Anterior cingulate cortex (tissue), 58 donors: ENCODE measurements at places on chromosomes 5 and 9.
A peak's percentile ranks its signal among the peaks of the same experiment; 100 is the strongest.

GRCh38 chr9:109316207-109316640, 4.6 kb downstream of the EPB41L4B start:
- DNase-seq = peak; percentile 14

- no peak for DNase-seq
Measured at GRCh38 chr9:134606951-134607731, 34.5 kb upstream of the COL5A1 start.

- no peak for DNase-seq
Measured at GRCh38 chr5:170597872-170598271, 94.1 kb downstream of the KCNIP1 start.

GRCh38 chr5:145554399-145554798, 280.7 kb downstream of the PRELID2 start:
- no peak for DNase-seq

GRCh38 chr9:128696923-128697707, 5.2 kb upstream of the PKN3 start:
- DNase-seq = no peak

DNA sequence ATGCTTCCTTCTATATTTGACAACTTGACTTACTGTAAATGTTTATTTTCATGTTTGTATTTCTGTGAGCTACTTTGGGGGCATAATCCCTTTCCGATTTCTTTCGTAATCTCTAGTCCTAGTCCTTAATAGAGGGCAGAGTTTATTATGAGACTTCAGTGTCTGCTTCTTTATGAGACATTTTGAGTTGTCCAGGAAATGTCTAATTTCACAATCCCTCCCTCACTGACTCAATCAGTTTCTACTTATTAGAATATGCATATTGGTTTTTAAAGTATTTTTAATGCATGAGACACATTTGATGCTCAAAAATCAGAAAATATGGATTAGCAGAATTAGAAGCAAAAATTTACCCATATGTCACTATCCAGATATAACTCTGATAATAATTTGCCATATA, 160.9 kb downstream of the FOCAD start:
- DNase-seq = no peak

- DNase-seq = no peak
Measured at GRCh38 chr5:84378961-84379360, 5.7 kb downstream of the EDIL3 start.

DNA sequence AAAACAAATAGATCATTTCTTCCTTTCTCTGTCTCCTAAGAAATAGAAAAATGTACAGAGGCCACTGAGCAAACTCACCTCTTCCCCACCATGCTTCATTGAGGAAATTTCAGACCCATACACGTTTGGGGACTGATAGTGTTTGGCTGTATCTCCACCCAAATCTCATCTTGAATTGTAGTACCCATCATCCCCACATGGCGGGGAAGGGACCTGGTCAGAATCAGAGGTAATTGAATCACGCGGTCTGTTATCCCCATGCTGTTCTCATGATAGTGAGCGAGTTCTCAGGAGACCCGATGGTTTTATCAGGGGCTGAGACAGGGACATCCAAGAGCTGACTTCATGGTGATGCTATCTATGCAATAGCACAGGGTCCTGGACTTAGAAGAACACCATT, 1655.8 kb downstream of the MAT2B start:
- DNase-seq = no peak

GRCh38 chr5:19264821-19265220, 723.2 kb downstream of the CDH18 start:
- DNase-seq = no peak

GRCh38 chr5:139470821-139471300, at the start of gene SMIM33:
TSS of gene SMIM33 (plus strand) at chr5:139471004. CDS start at chr5:139471122, 118 bp downstream.
- no peak for DNase-seq

DNA sequence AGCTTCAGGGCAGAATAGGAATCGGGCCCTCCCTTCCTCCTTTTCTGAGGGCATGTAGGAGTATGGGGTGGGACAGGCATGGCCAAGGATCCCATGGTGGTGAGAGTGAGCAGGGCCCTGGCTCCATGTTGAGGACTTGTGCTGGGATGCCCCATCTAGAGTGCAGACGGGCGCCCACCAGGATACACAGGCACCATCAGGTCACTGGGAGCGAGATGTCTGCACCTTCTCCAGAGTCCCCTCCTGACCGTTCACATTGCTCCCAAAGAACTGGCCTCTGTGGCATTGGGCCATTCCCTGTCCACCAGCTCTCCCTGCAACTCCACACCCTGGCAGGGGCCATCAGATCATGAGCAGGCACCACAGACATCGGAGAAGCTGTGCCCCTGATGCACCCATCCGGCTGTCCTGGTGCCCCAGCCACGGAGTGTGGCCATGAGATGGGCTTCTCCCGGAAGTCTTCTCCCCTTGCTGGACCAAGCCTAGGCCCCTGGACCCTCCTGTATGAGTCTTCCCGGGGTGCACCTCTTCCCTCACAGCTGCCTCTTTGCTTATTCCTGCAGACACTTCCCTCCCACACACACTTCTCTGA, 195.0 kb downstream of the IRX2 start:
- no peak for DNase-seq

DNA sequence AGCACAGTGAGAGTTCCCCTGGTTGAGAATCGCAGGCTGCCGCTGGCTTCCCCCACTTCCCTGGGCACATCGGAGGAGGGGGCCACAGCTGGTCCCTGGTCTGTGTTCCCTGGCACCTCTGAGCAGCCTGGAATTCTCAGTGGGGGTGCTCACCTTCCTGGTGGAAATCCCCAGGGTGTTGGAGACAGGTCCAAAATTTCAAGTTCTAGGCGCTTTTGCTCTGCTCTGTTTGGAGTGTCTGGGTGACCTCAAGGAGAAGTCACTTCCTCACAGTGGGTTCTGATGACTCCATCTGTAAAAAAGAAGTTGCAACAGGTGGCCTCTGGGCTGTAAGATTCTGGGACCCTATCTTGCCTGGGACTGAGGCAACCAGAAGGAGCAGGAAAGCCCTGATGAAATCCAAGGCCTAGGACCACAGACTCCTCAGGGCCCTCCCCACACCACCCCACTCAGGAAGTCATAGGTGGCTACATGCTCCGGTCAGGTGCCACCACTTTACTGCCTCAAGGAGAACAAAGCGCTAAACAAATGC, at the start of gene TRAF1:
TSS of gene TRAF1 (minus strand) at position 400 of the 532 bp plus-strand sequence. CDS start 721 bp downstream, outside the sequence.
- no peak for DNase-seq
